ENCODE measurements at places on chromosomes 7 and 10. TPM values are rescaled to one million over a fixed set of nuclear protein-coding genes. Genes with fewer than 3 reads are reported as not detected.

DNA sequence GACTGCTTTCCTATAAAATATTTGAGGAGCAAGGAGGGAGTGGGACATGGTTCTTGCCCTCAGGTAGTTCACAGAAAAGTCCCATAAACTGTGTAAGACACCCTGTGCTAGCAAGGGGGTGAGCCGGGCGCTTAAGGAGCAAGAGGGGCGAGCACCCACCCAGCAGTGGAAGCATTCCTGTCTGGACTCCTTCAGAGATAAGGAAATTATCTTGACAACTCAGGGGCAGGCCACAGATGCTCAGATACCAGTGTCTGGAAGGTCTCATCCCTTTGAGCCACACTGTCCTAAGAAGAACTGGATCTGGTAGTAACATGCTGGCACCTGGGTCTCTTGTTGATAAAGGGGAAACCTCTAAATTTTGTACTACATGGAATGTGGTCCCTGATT, 54.1 kb downstream of the DAGLB start:
- peak overlapping the region; percentile 81 for H3K27ac ChIP-seq
- DNase-seq: no peak
- H3K27me3 ChIP-seq: no peaks in the 10 kb centered on the region
- H3K36me3 ChIP-seq: peaks cover 35% of the 10 kb centered on the region
- peaks cover 39% of the 10 kb centered on the region for H3K4me1 ChIP-seq

DNA sequence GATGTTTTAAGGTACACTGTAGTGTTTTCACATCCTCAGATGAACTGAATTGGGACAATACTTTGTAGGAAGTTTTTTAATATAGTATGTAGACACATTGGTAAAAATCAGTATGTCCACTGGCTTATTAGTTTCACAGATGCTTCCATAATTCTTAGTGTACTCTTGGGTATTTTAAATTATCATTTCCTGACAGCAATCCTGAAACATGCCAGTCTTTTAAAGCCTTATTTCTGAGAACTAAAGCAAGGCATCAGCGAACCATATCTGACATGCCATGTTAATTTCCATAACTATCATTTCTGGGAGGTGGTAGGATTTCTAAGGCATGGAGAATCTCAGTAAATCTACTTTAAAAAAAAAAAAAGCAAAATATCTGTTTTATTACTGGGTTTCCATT, 266.4 kb downstream of the ADK start:
- H3K27me3 ChIP-seq: no peaks in the 10 kb centered on the region
- H3K36me3 ChIP-seq: peaks cover 5% of the 10 kb centered on the region
- H3K4me3 ChIP-seq: no peak overlapping the region
- DNase-seq: no peak
- H3K27ac ChIP-seq: no peak overlapping the region

DNA sequence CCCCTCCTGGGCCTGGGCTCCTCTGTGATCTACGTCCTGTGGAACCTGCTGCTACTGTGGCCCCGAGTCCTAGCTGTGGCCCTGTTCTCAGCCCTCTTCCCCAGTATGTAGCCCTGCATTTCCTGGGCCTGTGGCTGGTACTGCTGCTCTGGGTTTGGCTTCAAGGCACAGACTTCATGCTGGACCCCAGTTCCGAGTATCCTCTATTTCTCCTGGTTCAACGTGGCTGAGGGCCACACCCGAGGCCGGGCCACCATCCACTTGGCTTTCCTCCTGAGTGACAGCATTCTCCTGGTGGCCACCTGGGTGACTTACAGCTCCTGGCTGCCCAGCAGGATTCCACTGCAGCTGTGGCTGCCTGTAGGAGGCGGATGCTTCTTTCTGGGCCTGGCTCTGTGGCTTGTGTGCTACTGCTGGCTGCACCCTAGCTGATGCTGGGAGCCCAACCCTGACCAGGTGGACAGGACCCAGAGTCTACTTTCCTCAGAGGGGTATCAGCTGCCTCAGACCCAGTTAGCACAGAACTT, 37.8 kb upstream of the MMD2 start:
- H3K4me1 ChIP-seq: peaks cover 2% of the 10 kb centered on the region
- H3K27ac ChIP-seq: no peak overlapping the region
- no peak overlapping the region for H3K4me3 ChIP-seq
- DNase-seq: no peak
- peaks cover 4% of the 10 kb centered on the region for H3K36me3 ChIP-seq

JAKMIP3 gene
- total RNA-seq: 0.38 TPM

All from activated CD8-positive, alpha-beta memory T cell treated with anti-CD3 and anti-CD28 coated beads, Interleukin-2, amount 10 ng/mL, durations not matched to agents 7 days and 5 days (primary cell).